ENCODE measurements at places on chromosomes 6 and 20.

- no peak for DNase-seq
Observed at GRCh38 chr6:138907167-138907566, 80.9 kb downstream of the REPS1 start.

DNA sequence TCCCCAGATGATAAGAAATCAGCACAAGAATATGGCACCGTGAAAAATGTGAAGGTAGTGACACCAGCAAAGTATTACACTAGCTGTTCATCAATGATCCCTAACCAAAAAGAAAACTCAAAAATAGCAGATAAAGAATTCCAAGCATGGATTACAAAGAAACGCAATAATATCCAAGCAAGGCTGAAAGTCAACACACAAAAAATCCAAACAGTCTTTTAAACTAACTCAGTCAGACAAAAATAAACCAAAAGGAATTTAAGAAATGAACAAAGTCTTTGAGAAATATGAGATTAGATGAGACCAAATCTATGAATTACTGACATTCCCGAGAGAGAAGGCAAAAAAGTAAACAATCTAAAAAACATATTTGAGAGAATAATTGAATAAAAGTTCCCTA lies 976.1 kb upstream of the MAP3K7 start:
- DNase-seq: no peak

DNA sequence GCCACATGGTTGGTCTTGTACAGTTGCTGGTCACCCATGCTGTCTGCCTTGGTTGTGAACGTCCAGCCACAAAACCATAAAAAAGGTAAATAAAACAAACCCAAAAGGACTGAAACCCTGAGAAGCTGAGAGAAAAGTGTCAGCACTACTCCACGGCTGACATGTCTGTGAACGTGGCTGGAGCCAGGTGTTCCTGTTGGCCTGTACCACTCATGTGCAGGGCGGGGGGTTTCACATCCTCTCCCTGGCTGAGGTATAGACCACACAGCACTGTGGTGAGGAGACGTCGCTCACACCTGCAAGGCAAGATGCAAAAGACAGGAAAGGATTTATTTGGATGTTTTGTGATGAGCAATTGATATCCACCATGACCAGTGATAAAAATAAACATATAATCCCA lies 51.9 kb upstream of the MRPS10 start:
- DNase-seq: no peak

- no peak for DNase-seq
Observed at GRCh38 chr6:25315194-25316177, 36.3 kb downstream of the CARMIL1 start.

- no peak for DNase-seq
Observed at GRCh38 chr20:62557462-62557861, 81.7 kb upstream of the GATA5 start.

DNA sequence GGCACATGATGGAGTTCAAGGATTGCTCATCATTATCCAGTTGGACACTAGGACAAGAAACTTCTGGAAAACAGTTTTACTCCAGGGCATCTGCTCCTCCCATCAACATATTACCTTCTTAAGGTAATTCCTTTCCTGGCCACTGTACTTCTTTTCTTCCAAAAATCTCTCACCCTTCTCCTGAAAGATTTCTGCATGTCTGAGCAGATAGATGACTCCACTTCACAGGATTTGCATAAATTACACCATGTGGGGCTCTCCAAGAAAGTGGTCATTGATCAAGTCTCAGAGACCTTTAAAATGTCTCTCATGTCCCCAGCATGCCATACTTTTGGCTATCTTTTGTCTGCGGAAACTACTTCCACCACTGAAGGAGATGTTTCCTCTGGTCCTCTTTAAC lies 103.2 kb upstream of the TNFAIP3 start:
- DNase-seq: no peak

GRCh38 chr20:47334022-47334551 lies 22.4 kb downstream of the ZMYND8 start:
- peak; percentile 77 for DNase-seq

GRCh38 chr20:61960836-61961235 lies 104.8 kb downstream of the TAF4 start:
- no peak for DNase-seq

DNA sequence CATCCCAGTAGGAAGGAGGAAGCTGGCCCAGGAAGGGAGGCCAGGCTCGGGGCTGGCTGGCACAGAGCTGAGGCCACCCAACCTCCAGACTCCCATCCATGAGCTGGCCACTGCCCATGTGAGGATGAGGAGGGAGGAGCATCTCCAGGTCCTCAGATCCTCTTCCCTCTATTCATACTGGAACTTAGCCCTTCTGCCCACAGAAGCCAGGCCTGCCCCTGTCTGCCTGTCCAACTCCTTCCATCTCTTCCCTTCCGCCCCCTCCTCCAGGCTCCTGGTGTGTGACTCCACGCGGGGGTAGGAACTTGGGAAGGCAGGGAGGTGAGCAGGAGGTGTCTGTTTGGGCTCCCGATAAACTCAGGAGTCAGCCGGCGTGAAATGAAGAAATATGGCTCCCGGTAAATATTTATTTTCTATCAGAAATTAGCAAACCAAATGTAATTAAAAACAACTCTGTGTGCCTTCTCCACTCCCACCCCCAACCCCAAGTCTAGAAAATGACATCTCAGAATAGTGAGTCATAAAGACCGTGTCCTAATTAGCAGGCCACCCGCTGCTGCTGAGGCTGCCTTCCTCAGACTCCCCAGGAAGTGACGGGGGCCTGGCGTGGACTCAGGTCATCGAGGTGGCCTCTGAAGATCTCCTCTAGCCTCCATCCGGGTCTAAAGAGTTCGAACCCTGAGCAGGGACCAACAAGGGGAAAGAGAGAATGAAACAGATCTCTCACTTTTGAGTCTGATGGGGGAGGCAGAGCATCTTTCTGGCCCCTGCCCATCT lies 81.9 kb downstream of the MDGA1 start:
- no peak for DNase-seq

DNA sequence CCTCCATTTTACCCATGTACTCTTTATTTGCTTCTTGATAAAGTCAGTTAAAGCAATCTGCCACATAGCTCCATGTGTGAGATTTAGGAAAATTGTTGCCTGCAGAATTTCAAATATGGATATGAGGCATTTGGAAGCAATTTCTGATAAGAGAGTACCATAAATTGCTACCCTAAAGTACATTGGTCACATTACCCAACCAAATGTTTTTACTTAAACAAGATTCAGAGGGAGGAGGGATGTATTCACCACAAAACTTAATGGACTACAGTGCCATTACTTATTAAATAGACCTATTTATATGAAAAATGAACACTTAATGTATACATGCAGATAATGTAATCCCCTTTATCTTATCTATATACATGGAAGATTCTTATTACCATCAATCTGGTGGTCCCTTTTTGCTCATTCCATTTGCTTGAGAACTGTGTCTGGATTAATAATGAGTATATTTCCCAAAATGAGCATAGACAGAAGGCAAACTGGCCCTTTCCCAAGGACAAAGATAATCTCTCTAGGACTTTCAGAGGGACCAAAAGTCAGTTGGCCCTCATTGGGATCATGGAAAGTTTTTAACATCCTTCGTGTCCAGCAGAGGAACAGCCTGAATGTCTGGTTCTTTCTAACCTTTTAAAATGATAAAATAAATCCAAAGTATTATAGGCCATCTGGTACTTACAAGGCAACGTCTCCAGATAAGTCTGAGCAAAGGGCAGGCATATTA lies 526.4 kb downstream of the CBLN4 start:
- no peak for DNase-seq

DNA sequence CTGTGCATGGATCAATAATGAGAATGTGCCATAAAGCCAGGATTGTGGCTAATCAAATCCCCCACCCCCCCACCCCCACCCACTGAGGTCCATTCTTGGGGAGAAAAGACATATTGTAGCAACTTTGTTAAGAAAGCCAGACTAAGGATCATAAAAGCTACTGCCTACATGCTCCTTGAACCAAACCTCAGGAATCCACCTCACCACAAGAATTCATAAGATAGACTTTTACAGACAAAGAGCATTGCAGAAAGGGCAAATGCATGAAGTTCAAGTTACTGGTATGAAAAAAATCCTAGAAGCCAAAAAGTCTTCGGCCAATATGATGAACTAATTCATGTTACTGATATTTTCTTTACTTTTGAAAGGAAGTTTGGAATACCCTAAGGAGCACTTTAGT lies 187.9 kb upstream of the ARID1B start:
- peak; percentile 38 for DNase-seq

GRCh38 chr20:25459111-25459830 lies 51.8 kb downstream of the GINS1 start:
- DNase-seq: no peak

GRCh38 chr6:85363870-85364269 lies 86.0 kb upstream of the NT5E start:
- DNase-seq: no peak

- peak; percentile 89 for DNase-seq
Observed at GRCh38 chr6:137873273-137873762, 6.3 kb downstream of the TNFAIP3 start.

DNA sequence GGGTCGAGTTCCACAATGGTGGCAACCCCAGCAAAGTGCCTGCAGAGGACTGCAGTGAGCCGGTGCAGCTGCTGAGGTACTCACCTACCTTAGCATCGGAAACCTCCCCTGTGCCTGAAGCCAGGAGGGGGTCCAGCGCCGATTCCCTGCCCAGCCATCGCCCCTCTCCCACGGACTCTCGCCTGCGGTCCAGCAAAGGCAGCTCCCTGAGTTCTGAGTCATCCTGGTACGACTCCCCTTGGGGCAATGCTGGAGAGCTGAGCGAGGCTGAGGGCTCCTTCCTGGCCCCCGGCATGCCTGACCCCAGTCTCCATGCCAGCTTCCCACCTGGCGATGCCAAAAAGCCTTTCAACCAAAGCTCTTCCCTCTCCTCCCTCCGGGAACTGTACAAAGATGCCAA lies 134.1 kb upstream of the CLDN20 start:
- no peak for DNase-seq

GRCh38 chr6:83517500-83517899 lies 5.2 kb downstream of the PRSS35 start:
- DNase-seq: no peak

GRCh38 chr6:43220439-43220951 lies 8.8 kb downstream of the DNPH1 start:
- no peak for DNase-seq

GRCh38 chr6:110547266-110547964 lies 71.0 kb upstream of the SLC22A16 start:
- DNase-seq: peak; percentile 70

DNA sequence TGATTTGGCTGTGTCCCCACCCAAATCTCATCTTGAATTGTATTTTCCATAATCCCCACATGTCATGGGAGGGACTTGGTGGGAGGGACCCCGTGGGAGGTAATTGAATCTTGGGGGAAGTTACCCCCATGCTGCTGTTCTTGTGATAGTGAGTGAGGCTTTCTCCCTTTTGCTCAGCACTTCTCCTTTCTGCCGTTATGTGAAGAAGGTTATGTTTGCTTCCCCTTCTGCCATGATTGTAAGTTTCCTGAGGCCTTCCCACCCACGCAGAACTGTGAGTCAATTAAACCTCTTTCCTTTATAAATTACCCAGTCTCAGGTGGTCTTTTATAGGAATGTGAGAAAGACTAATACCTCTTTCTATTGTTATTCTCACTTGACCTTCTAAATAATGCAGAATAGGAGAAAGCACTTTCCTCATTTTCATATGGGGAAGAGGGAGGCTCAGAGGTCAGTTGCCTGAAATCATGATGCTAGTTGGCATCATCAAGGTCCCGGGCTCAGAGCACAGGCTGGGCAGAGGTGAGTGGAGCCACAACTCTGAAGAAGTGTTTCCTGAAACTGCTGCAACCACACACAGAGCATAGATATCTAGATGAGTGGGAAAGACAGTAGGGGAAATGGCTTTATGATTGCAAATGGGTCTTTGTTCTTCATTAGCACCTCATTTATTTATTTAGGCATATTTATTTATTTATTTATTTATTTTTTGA lies 191.0 kb downstream of the QKI start:
- no peak for DNase-seq

GRCh38 chr6:13282393-13283069 lies 45.8 kb downstream of the TBC1D7 start:
- DNase-seq: no peak

DNA sequence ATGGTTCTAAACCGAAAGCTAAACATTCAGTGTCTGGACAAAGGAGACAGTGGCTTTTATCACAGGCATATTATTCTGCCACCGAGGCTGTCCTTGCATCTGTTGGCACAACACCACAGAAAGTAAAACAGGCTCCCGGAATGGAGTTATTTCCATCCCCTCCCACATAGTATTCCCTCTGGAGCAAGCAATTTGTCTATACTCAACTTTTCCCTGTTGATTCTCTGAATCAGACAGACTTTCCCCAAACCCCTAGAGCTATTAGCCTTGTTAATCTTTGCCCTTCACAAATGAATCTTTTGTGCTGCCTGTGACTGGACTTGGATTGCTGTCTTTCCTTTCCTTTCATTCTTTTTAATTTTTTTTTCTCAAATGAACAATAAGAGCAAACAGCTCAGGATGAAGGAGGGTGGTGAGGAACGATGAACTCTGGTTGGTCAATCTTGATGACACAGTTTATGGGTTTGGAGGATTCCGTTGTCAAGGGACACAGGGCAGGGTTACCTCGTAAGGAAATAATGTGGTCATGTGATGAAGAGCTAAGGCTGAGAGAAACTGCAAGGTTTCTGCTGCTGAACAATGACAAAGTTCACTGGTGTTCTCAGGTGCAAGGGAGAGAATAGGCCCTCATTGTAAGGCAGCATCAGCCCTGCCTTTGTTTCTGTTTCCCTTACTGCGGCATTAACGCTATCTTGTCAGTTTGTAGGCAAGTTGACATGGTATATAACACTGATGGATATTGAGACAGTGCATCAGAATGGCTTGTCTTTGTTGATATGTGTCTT lies 275.0 kb upstream of the BMP2 start:
- DNase-seq: peak; percentile 41

- DNase-seq: no peak
Observed at GRCh38 chr20:57244627-57245214, 21.7 kb downstream of the BMP7 start.

DNA sequence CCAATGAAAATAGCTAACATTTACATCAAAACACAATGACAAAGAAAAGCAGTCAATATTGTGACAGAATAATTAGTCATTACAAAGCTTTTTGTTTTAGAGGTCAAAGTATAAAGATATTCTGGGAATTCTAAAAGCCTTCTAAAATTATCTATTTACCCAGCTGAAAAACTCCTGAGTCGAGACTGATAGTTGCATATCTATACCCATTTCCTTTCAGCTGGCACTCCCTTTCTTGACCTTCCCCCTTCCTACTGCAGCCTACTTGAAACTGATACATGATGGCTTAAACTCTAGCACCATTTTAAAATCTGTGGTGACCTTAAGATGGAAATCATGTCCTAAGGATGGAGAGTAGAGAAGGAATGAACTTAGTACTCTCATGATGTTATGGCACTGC lies 38.6 kb downstream of the LMBRD1 start:
- no peak for DNase-seq

DNA sequence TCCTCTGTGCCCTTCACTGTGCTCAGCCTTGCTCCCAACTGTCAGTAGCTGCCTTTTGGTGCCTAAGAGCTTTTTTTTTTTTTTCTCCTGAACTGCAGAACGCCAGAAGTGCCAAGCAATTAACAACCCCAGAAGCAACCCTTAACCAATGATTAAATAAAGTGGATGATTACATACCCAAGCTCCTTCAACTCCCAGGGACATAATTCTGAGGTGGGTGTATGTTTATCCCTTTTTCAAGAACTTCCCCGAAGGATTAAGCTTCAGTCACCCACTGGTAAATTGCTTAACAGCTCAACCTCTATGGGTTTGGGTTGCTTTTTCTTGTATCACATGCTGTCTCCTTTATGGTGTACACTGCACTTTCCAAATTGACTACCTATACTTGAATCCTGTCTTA lies 41.1 kb downstream of the KLHL31 start:
- no peak for DNase-seq

- DNase-seq: no peak
Observed at GRCh38 chr6:110671447-110671846, 143.8 kb downstream of the CDK19 start.
